ENCODE measurements at places on chromosomes 4 and X. TPM values are rescaled to one million over a fixed set of nuclear protein-coding genes. Genes with fewer than 3 reads are reported as not detected.

Gene SLC9B1
- 0.52 TPM for polyA plus RNA-seq

Gene ADH6
- polyA plus RNA-seq: 39.2 TPM

Gene PABPC5
- polyA plus RNA-seq: 0.26 TPM

Gene SMIM43
- polyA plus RNA-seq: not detected

Gene NONO
- polyA plus RNA-seq: 126 TPM

Gene WDFY3
- 9.4 TPM for polyA plus RNA-seq
